ENCODE measurements at places on chromosomes 13 and 19.

DNA sequence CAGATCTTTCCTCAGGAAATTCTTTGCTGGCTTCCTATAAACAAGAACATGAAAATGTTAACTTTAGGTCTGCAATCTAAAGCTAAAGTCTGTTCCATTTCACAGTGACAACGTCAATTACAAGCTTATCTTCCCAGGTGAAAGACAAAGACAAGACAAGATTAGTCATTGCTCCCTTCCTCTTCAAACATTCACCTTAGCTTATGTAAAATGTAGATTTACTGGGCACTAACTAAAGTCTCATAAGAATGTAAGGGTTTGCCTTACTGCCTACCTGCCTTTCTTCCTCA is 17.2 kb downstream of the TNFSF14 start:
- no peak for DNase-seq

DNA sequence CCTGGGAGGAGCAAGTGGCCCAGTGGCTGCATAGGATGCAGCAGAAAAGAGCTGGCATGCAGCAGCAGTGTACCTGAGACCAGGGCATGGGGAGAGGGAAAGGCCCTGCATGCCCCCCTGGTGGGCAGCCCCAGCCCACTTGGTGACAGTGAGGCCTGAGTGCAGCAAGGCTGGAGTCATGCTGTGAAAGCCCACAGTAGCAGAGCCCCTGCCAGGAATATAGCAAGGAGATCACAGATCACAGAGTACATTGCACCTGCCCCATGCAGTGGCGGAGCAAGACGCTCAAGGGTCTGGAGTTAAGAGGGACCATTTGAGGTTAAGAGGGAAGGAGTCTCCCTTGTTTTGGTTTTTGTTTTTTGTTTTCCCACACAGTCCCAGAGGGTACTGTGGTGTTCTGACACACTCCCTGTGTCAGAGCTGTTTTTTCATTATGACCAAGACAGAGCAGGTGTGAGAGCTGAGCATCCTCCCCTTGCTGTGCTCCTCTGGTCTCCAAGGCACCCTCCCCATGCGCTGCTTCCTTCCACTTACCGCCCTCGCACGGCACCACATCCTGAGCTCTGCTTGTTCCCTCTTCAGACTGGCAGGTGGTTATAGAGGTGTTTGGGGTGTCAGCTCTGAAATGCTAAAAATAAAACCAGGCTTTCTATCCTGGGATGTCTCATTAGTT is 85.0 kb upstream of the UBL3 start:
- DNase-seq, result no peak

- no peak for DNase-seq
These were observed at the start of gene CADM4 for GRCh38 chr19:43639519-43640423. Gene CADM4 (minus strand): TSS chr19:43639850. CDS start chr19:43639790, 60 bp downstream.

DNA sequence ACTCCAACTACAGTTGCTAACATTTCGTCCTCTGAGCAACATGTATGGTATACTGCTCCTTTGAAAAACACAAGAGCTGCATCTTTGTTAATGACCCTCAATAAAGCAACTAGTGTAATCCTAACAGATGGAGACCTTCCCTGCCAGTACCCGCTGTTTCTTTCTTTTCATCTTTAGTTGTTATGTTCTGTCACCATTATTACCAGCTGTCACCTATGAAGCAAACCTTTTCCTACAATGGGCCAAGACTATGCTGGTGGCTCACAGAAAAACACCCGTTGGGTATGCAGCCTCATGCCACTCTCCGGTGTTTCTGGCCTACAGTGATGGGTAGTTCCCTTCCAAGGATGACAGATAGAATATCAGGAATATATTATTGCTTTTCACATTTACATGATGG is 29.7 kb upstream of the CYSLTR2 start:
- DNase-seq, result no peak

DNA sequence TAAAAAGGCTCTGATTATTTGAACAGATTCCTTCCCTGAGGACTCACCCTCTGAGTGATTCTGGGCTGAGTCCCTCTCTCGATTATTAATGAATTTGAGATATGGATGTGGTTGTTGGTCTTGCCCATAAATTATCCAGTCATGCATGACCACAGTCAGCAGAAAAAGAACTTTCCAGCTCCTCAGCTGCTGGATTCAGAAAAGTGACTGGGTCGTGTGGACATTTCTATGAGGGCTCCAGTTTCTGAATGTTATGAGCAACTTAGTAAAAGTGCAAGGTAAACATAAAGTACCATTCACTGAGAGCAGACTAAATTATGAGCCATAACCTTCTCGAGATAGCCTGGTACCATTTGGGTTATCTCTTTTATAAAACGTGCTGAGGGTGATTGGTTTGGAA is 100.1 kb upstream of the CLDN10 start:
- DNase-seq, result no peak

DNA sequence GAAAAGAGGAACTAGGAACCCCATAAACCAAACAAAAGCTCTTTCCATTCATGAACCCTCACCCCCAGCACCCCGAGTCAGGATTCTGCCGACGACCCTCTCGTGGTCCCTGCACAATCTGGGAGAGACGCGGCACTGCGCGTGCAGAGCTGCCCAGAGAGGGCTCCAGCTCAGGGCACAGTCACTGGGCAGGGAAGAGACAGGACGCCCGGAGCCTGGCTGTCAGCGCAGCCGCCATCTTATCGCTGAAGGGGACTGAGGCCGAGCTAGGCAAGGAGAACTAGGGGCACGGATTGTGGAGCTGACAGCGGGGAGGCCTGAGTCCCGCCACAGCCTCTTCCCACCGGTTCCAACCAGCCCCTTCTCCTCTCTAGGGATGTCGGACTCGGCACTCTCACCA is 349 bp downstream of the ZNF98 start:
- no peak for DNase-seq

GRCh38 chr13:99062593-99062992 is 84.7 kb upstream of the DOCK9 start:
- no peak for DNase-seq

DNA sequence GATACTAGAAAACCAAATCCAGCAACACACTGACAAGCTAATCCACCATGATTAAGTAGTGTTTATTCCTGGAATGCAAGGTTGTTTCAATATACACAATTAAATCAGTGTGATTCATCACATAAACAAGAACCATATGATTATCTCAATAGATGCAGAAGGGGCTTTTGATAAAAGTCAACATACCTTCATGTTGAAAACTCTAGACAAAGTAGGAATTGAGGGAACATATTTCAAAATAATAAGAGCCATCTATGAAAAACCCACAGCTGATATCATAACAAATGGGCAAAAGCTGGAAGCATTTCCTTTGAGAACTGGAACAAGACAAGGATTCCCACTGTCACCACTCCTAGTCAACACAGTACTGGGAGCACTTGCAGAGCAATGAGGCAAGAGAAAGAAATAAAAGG is 213.6 kb upstream of the CSNK1A1L start:
- peak; percentile 30 for DNase-seq
